ENCODE measurements at places on chromosomes 1 and 21.
A peak's percentile ranks its signal among the peaks of the same experiment; 100 is the strongest.

- DNase-seq, result no peak
These were observed 26.7 kb downstream of the ATG4C start for GRCh38 chr1:62810420-62811274.

GRCh38 chr1:42420911-42421585 is 34.8 kb downstream of the ZMYND12 start:
- DNase-seq, result peak; percentile 83

- DNase-seq, result no peak
These were observed 7.0 kb upstream of the HIVEP3 start for GRCh38 chr1:41925712-41926111.

- no peak for DNase-seq
These were observed 35.6 kb downstream of the TMEM63A start for GRCh38 chr1:225846331-225847310.

DNA sequence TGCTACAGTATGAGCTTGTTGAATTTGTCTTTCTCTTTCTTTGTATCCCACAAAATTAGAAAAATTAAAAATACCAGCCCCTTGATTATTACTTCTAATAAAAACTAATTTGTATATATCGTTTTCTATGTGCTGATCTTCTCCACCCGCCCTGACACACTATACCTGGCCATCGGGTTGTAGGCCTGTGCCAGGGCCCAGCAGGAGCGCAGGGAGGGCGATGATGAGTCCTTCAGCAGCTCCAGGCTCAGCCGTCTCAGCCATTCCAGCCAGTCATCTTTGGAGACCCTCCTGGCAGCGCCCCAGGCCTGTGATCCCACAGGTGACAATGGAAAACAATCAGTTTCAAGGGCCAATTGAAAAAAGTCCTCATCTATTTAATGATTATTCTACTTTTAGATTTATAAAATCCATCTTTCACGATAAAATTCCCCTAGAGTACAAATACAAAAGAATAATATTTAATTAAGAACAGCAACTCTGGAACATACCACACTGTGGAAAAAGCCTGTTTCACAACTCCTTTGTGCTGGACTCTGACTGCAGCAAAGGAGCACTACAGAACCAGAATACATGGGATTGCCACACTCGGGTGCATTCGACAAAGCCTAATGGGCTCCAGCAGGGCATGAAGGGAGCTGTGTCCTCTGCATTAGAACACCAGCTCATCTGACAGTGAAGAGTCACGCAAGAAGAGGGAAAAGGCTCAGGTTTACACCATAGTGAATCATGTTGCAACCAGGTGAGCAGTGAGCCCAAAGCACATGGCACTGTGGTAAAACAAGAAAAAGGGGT is 15.4 kb downstream of the ANGPTL7 start:
- DNase-seq, result no peak

GRCh38 chr1:31815307-31815645 is 546 bp downstream of the SPOCD1 start:
- no peak for DNase-seq

- no peak for DNase-seq
These were observed 150.9 kb downstream of the RERE start for GRCh38 chr1:8666389-8667167.
